ENCODE measurements at places on chromosomes 2 and 18.

DNA sequence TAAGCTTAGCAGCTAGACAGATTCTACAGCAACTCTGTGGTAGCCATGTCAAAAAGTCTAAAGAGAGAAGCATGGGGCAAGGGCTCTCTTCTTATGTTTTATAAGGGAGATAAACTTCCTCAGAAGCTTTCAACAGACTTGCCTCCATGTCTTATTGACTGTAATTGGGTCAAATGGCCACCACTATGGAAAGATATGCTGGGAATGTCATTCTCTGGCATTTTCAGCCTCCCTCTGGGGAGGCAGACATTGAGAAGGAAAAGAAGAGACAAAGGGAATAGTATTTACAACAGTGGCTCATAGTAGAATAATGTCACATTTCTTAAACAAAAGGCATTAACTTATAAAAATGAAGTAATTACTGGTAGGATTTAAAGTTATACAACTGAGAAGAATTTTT lies 1964.5 kb upstream of the PIK3C3 start:
- DNase-seq: no peak

- DNase-seq: peak; percentile 15
Measured at GRCh38 chr2:62423235-62423634, 82.8 kb downstream of the TMEM17 start.

DNA sequence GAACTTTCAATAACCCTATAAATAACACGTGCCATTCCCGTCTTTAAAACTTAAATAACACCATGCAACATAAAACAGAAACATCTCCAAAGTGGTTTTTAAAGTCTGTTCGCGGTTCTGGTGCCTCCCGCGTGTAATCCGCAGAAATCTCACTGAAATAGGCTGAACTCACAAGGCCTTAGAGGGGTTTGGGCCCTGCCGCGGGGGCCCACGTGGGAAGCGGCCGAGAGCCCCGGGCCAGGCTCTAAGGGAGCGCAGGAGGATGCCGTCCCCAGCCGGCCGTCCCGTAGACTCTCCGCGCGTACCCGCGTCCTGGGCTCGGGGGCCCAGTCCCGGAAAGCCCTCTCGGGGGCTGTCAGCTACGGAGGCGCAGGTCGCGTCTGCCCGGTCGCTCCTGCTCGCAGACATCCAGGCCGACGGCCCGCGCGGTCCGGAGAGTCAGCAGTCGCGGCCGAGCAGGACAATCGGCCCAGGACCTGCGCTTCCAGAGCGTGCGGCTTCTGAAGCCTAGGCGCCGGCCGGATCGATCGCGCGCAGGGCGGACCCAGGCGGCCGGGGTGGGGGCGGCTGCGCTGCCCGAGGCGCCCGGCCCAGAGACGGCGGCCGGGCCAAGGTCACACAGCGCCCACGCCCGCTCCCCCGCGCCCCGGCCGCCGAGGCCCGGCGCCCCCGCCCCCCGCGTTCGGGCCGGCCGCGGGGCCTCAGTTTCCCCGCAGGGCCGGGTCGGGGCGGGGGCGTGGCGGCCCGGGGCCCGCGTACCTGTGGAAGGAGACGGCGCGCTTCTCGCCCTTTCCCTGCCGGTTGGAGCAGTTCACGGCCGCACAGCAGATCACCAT lies 558 bp downstream of the THAP4 start:
- no peak for DNase-seq

GRCh38 chr2:42029171-42029570 lies 18.6 kb upstream of the PKDCC start:
- DNase-seq: no peak

- DNase-seq: no peak
Measured at GRCh38 chr2:20443276-20443920, 3.5 kb upstream of the RHOB start.

DNA sequence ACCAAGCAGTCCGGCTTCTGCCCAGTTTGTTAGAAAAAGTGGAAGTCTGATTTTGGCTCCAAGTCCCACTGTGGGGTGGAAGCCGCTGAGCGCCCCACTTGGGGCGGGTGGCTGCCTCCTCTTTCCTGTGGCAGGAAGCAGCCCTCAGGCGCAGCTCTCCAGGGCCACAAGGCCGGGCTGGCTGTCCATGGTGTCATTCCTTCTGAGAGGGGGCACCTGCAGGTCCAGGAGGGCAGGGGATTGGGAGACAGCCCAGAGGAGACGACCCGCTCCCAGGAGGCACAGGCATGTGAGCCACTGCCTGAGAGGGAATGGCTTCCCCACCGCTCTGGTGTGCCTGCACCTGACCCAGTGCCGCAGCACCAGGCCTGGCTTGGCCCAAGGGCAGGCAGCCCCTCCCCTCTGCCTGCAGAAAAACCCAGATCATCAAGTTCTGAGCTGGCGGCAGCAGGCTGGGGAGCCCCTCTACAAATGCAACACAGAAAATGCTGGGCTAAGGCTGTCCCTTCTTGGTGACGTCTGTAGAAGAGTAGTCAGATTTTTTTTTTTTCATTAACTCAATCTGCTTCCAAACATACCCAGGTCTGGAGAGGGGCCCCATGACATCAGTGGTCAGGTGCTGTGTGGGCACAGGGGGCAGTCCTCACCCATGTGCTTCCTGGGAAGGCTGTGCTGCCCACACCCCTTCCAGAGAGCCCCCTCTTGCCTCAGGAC lies 38.4 kb downstream of the HS6ST1 start:
- no peak for DNase-seq

DNA sequence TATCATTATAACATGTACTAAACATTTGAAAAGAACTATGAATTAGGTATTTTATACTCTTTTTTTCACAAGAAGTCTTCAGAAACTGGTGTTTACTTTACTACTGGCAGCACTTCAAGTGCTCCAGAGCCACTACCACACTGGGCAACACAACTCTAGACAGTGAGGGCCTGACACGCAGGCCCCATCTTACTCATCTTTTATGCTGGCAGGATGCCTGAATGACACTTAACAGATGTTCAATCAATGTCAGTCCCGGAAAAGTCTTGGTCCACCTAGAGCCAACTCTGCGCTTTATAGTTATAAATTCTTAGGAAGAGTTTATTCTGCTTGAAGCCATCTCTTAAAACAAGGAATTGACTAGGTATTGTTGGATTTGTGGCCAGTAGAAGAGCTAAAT lies 8.7 kb upstream of the WIPF1 start:
- no peak for DNase-seq

DNA sequence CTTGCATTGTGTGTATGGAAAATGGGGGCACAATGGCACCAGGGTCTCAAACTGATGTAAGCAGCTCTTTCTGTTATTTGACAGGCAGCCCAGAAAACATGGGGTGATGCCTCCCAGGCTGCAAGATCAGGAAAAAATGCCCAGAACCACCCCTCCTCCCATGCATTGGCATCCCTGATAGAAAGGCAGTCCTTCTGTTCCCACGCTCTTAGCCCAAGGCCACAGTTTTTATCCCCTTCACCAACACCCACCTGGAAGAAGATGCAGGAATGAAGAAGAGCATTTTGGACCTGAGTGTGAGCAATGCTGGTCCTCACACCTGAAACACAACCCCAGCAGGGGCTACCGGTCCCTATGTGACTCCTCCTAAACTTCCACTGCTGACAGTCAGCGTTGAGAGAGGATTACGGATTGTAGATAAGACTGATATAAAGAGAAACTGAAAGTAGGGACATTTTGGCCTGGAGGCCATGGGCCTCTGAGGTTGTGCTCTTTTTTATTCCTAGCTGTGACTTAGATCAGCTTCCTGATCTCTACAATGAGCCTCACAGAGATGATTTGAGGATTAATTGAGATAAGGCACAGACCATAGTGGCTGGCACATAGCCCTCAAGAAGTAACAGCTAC lies 386.0 kb upstream of the ATP5MC3 start:
- DNase-seq: no peak

- DNase-seq: no peak
Measured at GRCh38 chr2:184646177-184646576, 47.8 kb downstream of the ZNF804A start.

- no peak for DNase-seq
Measured at GRCh38 chr18:56202678-56203077, 435.7 kb downstream of the TXNL1 start.

DNA sequence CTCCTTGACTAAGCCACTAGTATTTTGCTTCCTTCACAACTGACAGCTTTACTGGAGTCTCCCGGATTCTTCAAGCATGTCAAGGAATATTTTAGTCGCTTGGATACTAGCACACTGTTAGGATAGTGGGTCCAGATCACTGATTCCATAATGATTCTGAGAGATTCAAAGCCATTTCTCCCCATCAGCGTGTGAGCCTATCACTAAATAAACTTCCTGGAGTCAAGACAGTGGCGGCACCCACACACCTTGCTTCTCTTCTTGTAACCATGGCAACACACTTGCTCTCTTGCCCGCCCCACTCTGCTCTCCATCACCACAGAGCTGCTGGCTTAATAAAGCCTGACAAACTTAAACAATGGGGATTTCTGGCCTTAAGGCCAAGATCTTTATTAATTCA lies 245.1 kb downstream of the LRRTM1 start:
- DNase-seq: no peak

Measured in HCT116 (cell line).